ENCODE measurements at places on chromosomes 2 and 18. TPM values are rescaled to one million over a fixed set of nuclear protein-coding genes. Genes with fewer than 3 reads are reported as not detected.

Gene SLC30A3
- total RNA-seq, result 0.52 TPM

Gene LIMS4
- total RNA-seq, result 1.0 TPM

Gene HOXD13
- under 0.01 TPM for total RNA-seq

Gene PKDCC
- total RNA-seq, result 89.2 TPM

Gene ZNG1B
- total RNA-seq, result 19.8 TPM

Gene ACADL
- total RNA-seq, result 4.7 TPM

Gene LRATD1
- total RNA-seq, result 5.2 TPM

Gene TUBA4B
- not detected for total RNA-seq

Gene C18orf54
- 2.6 TPM for total RNA-seq

Gene PTMA
- total RNA-seq, result 422 TPM

Gene MEP1B
- total RNA-seq, result not detected

Gene GAD1
- total RNA-seq, result 0.52 TPM

Gene SLC4A3
- 2.1 TPM for total RNA-seq

Gene GALNT3
- total RNA-seq, result 1.0 TPM

Gene STAT4
- 2.6 TPM for total RNA-seq

Gene FBXO41
- under 0.01 TPM for total RNA-seq

Gene TEKT4
- total RNA-seq, result under 0.01 TPM

Gene DSG2
- 2.6 TPM for total RNA-seq

Gene RNF152
- total RNA-seq, result 17.2 TPM

Gene NTSR2
- total RNA-seq, result not detected

Gene GALNT1
- 60.0 TPM for total RNA-seq

Gene ABCA12
- not detected for total RNA-seq

Gene LAMA3
- 8.4 TPM for total RNA-seq

Gene SNED1
- total RNA-seq, result 4.7 TPM

Gene PRKAG3
- total RNA-seq, result 9.9 TPM

Gene MOGAT1
- total RNA-seq, result not detected

Gene GALNT13
- total RNA-seq, result under 0.01 TPM

Gene RAB17
- 1.0 TPM for total RNA-seq

Gene LYG2
- total RNA-seq, result not detected

Gene C1QL2
- not detected for total RNA-seq

Gene OTX1
- not detected for total RNA-seq

Gene INHBB
- 1.0 TPM for total RNA-seq

Gene WDR43
- 39.1 TPM for total RNA-seq

Gene IL1RL1
- total RNA-seq, result 1.0 TPM

Gene TSPYL6
- not detected for total RNA-seq

Gene KCNJ3
- 4.2 TPM for total RNA-seq

Gene FSHR
- total RNA-seq, result 0.52 TPM

Gene IL36RN
- not detected for total RNA-seq

Gene TCF7L1
- total RNA-seq, result 8.9 TPM

Gene MGAT4A
- total RNA-seq, result 6.3 TPM

Gene LHCGR
- 4.2 TPM for total RNA-seq

Gene CYP27C1
- 2.6 TPM for total RNA-seq

Gene FBXO48
- under 0.01 TPM for total RNA-seq

Gene SCN1A
- under 0.01 TPM for total RNA-seq

Gene ZNF142
- 5.7 TPM for total RNA-seq

Gene DHRS9
- total RNA-seq, result 2.1 TPM

Gene KCNE4
- total RNA-seq, result 7.3 TPM

Gene TMEM163
- total RNA-seq, result 1.0 TPM

Gene WBP1
- 27.1 TPM for total RNA-seq

Gene POTEF
- not detected for total RNA-seq

Gene CCDC68
- total RNA-seq, result 0.52 TPM

Gene SERPINB8
- total RNA-seq, result 1.0 TPM

Gene ERMN
- 0.52 TPM for total RNA-seq

Gene SOCS6
- total RNA-seq, result 17.7 TPM

Gene UCN
- total RNA-seq, result 1.0 TPM

Gene SERPINB3
- not detected for total RNA-seq

Gene GPR35
- 1.0 TPM for total RNA-seq
